ENCODE measurements at places on chromosomes 4 and X.

GRCh38 chr4:188076169-188076568 lies 33.2 kb downstream of the TRIML2 start:
- DNase-seq, result no peak

GRCh38 chr4:41545238-41545637 lies 7.3 kb downstream of the LIMCH1 start:
- no peak for DNase-seq

- no peak for DNase-seq
Measured at GRCh38 chrX:87664381-87664780, 146.8 kb downstream of the KLHL4 start.

DNA sequence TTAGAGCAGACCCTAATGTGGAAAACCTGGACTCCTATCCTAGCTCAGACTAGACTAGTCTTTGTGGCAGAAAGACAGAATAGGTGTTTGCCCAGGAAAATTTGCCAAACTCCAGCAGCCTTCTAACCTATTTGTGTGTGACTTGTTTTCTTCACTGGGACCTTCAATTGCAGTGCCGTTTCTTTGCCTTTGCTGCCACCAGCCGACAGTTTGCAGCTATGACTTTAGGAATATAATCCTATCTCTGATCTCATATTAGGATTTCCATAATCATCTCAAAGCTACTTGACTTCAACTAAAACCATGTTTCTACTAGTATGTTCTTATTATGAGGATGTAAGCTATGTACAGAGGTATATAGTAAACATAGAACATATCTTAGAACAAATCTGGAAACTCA lies 60.2 kb upstream of the PGAM4 start:
- DNase-seq, result no peak

DNA sequence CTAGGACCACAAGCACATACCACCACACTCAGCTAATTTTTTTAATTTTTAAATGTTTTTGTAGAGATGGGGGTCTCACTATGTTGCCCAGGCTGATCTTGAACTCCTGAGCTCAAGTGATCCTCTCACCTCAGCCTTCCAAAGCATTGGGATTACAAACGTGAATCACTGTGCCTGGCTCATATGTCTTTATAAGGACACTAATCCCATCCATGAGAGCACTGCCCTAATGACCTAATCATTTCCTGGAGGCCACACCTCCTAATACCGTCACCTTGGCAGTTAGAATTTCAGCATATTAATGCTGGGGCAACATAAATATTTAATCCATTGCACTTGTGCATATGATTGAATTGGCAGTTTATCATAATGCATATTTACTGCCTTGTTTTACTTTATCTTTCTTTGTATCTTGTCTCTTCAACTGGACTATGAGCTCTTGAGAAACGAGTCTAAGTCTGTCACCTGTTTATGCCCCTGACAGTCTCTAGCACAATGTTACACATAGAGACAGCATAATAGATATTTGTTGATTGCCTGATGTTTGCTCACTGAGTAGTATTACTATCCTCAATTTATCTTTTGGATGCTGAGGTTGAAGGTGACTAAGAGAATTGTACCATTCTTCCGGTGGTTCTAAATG lies 172.0 kb downstream of the AASDH start:
- no peak for DNase-seq

GRCh38 chr4:75135068-75135825 lies 202.3 kb downstream of the PARM1 start:
- no peak for DNase-seq
